ENCODE measurements at places on chromosomes 7 and 10.

DNA sequence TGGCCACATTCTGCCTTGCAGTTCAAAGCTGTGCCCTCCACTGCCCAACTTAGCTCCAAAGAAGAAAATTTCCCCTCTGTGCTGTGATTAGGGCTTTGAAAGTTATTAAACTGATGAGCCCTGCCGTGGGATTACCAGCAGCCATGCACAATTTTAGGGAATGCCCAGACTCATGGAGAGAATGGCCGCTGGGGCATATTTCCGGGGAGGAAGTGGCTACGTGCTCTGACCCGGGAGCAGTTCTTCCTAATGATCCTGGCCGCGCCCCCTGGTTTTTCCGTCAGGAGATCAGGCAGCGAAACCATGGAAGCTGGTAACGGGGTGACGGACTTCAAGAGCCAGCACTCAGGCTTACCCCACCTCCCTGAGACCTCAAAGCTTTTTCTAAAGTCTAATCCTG, 365.5 kb upstream of the PFKP start:
- no peak for DNase-seq

DNA sequence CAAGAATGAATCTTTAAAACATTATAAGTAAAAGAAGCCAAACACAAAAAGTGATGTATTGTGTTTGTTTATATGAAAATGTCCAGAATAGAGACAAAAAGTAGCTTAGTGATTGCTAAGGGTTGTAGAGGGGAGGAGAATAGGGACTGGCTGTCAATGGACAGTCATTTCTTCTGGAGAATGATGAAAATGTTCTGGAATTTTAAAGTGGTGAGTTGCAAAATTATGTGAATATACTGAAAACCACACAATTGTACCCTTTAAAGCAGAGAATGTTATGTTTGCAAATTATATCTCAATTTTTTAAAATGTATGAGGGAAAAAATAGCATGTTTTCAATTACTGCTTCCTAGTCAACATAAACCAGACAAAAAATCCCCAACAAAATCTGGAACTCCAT, 174.2 kb downstream of the KMT2E start:
- DNase-seq = no peak

DNA sequence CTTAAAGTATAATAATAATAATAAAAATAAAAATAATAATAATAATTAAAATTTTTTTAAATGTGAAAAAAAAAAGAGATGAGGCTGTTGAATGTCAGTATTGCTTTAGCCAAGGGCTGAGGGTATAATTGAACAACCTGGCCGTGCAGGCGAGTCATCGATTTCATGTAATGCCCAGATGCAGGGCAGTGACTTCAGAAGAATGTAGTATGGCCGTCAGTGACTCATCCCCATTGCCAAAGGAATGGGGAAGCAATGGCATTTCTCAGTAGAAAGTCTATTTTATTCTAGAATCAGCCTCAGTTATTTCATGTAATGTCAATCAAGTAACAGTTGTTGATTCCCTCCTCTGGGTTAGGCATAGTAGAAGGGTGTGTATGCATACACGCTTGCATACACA, 516.4 kb downstream of the GLRX3 start:
- DNase-seq = no peak

- no peak for DNase-seq
Observed at GRCh38 chr10:45408421-45409319, 34.7 kb downstream of the ALOX5 start.

- no peak for DNase-seq
Observed at GRCh38 chr7:3215624-3216585, 85.1 kb upstream of the SDK1 start.

- DNase-seq = no peak
Observed at GRCh38 chr7:25894002-25894901, 257.7 kb upstream of the NFE2L3 start.

All from activated CD8-positive, alpha-beta memory T cell treated with anti-CD3 and anti-CD28 coated beads for 4 hours (primary cell).